ENCODE measurements at places on chromosomes 2 and 18.

GRCh38 chr2:38440655-38441054 lies 63.6 kb upstream of the ATL2 start:
- no peak for DNase-seq

DNA sequence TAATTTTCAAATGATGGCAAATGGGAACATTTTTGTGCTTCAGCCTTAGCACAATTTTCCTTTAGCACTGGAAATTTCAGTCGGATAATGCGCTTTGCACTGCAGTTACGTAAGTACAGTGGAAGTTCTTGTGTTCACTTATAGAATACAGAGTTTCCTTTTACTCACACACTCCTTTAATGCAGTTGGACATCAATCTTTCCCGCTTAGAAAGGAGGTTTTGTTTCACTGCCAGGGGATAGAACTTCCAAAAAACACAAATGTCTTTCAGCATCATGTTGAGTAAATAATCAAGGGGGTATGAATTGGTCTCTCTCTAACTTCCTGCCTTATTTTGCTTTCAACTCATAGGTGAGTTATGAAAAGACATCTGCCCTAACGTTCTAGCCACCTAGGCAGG lies 63.2 kb downstream of the TGFA start:
- no peak for DNase-seq

DNA sequence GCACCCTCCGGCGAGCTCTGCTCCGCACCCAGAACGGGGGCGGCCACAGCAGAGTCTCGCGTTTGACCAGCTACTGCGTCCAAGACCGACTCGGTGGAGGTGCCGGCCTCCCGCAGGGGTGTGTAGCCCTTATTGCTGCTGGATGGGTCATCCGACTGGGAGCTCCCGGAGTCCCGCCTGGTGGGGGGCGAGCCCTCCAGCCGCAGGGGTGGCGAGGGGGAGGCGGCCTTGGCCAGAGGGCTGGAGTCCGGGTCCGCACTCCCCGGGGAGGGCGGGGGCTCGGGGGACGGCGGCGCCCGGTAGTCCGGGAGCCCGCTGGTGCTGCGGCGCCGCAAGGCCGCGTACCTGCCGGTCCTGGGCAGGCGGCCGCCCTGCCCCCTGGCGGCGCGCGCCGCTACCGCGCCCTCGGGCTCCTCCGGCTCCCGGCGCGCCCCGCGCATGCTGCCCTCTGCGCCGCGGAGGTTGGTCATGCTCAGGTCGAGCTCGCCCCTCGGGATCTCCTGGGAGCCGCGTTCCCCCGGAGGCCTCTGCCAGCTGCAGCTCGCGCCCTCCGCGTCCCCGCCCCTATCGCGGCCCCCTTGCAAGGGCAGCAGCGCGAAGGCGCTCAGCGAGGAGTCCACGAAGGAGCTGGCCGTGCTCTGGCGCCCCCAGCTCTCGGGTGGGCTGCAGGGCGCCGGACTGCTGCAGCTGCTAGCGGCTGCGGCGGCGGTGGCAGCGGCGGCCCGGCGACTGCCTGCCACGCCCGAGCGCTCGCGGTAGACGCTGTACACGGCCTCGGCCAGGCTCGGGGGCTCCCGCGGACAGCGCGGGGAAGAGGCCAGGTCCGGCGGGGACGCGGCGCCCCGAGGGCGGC lies 4.8 kb downstream of the TMEM200C start:
- peak; percentile 89 for DNase-seq

DNA sequence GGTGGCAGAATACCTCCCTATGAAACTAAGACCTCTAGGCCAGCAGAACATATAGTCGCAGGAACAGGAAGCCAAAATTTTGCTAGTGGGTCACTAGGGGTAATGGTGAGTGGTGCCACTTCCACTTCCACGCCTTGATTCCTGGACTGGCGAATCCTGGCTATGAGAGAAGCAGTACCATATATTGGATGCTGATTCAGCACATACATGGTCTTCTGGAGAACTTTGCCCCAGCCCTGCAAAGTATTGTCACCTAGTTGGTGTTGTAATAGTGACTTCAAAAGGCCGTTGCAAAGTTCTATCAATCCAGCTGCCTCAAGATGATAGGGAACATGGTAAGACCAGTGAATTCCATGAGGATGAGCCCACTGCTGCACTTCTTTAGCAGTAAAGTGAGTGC lies 769.8 kb upstream of the GYPC start:
- no peak for DNase-seq

DNA sequence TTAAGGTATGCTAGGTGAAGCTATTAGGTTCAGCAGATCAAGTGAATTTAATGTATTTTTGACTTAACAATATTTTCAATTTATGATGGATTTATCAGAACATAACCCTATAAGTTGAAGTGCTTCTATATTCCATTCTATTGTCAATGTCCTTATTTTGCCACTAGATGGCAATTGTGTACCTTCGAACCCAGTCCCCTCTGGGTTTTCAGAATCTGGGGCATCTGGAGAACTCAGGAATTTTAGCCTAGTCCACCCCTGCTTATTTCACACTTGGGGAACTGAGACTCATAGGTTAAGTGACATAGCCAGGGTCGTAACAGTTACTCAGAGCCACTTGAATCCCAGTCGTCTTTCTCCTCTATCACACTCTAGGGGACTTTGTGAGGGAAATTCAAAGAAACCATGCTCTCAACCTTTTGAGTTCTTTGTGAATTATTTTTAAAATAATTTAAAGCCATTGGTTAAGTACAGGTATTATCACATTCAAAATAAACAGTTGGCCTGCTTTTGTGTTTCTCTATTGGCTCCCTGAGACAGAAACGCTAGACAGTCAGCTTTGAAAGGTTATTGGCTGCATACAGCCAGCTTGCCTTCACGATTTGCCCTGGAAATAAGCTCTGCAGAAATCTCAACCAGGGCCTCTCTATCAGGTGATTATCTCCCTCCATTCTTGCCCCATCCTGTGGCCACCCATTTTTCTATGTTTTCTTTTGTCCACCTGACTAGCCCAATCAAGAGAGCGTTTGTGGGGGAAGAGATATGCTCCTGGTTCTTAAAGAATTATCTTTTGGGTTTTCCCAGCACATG lies 145.0 kb downstream of the TTC27 start:
- DNase-seq = peak; percentile 34

GRCh38 chr2:222796413-222797103 lies 64.3 kb upstream of the ACSL3 start:
- DNase-seq = peak; percentile 41

GRCh38 chr2:187333804-187334203 lies 114.2 kb downstream of the CALCRL start:
- no peak for DNase-seq

DNA sequence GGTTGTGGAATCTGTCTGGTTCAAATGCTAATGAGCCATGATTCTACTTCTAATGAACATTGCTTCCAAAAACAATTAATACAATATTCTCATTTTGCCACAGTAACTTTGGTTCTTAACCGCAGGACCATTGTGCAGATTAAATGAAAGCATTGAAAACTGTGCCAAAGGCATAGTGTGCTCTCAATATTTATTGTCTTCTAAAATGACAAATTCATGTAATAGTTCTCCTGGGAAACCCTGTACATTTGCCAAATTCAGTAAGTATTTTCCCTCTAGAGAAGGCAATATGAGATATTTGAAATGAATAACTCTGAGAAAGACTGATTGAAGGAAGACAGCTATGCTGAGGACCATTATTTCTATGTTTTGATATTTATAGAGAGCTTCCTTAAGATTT lies 246.3 kb downstream of the CCDC102B start:
- no peak for DNase-seq

DNA sequence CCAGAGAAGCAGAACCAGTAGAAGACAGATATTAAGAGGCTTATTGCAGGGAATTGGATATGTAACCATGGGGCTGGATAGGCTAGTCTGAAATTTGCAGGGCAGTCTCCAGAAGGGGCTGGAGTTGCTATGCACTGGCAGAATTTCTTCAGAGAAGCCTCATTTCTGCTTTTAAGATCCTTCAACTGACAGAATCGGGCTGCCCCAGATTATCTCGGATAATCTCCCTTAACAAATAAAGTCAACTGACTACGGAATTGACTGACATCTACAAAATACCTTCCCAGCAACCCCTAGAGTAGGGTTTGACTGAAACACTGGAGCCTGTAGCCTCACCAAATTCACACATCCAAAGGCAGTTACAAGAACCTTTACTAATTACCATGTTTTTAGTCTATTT lies 136.4 kb downstream of the SOCS6 start:
- no peak for DNase-seq

GRCh38 chr2:60830991-60831390 lies 50.4 kb upstream of the REL start:
- no peak for DNase-seq

GRCh38 chr2:58098254-58099095 lies 51.9 kb downstream of the VRK2 start:
- DNase-seq = no peak
